Neuronal stem cell (in vitro differentiated cells): ENCODE measurements at places on chromosomes 3 and 15.
A peak's percentile ranks its signal among the peaks of the same experiment; 100 is the strongest.

DNA sequence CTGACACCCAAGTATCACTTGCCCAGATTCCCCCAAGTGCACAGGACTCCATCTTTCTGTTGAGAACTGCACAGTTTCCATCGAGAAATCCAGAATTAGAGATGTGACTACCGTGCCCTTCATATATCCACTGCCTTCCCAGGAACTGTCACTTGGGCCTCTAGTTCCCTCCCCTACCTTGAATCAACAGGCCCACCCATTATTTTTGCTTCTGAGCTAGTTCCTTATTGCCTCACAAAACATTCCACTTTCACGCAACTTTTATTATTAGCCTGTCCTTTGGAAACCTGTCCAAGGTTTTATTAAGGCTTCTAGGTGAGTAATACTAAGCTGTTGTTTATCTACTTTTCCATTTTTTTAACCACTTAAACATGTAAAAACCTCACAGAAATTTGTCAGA lies 17.1 kb upstream of the SLC30A4 start:
- DNase-seq: no peak
- H3K4me1 ChIP-seq: no peaks in the 10 kb centered on the region
- no peak overlapping the region for H3K4me3 ChIP-seq
- H3K27ac ChIP-seq: no peak overlapping the region
- H3K27me3 ChIP-seq: peaks cover 3% of the 10 kb centered on the region
- H3K36me3 ChIP-seq: no peaks in the 10 kb centered on the region

- H3K27me3 ChIP-seq: no peaks in the 10 kb centered on the region
- H3K27ac ChIP-seq: no peak overlapping the region
- no peak for DNase-seq
- peaks cover 16% of the 10 kb centered on the region for H3K4me1 ChIP-seq
- no peak overlapping the region for H3K4me3 ChIP-seq
Measured at GRCh38 chr3:61579685-61580084, 18.3 kb downstream of the PTPRG start.

DNA sequence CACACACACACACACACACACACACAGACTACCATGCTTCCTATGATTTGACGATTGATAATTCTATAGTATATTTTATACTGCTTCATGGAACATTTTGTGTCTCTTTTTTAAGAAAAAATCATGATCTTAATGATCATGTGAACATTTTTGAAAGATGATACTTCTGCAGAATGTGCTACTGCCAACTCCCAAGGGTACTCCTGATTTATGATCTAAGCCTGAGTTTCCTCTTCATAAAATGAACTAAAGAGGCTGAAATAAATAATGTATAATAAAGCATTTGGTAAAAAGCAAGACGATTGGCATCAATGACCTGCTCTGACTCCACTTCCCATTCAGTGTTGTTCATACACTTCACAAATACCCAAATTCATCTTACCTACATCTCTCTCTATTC lies 333.8 kb upstream of the RBMS3 start:
- no peak overlapping the region for H3K27ac ChIP-seq
- no peak for DNase-seq
- no peak overlapping the region for H3K4me3 ChIP-seq
- peaks cover 5% of the 10 kb centered on the region for H3K4me1 ChIP-seq
- H3K27me3 ChIP-seq: no peaks in the 10 kb centered on the region
- H3K36me3 ChIP-seq: no peaks in the 10 kb centered on the region

GRCh38 chr15:69794645-69795469 lies 302.9 kb downstream of the TLE3 start:
- no peak overlapping the region for H3K27ac ChIP-seq
- no peaks in the 10 kb centered on the region for H3K4me1 ChIP-seq
- H3K36me3 ChIP-seq: no peaks in the 10 kb centered on the region
- DNase-seq: no peak
- no peak overlapping the region for H3K4me3 ChIP-seq
- H3K27me3 ChIP-seq: no peaks in the 10 kb centered on the region

DNA sequence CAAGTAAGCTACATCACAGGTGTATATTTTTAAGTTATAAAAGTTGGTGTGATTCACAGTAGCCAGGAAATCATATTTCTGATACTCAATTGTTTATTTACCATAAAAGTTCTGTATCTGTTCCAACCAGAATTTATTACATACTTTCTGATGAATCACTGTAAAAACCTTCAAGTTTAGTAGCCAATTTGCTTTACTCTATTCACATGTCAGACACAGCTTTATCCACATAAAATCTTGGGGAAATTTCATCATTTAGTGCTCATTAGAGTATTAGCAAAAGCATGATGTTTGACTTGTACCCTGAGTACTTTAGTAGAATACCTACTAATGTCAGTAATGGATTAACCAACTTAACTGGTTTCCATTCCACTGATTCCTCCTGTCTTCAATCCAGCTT lies 249.8 kb downstream of the POLQ start:
- no peaks in the 10 kb centered on the region for H3K27me3 ChIP-seq
- H3K36me3 ChIP-seq: no peaks in the 10 kb centered on the region
- H3K4me3 ChIP-seq: no peak overlapping the region
- no peaks in the 10 kb centered on the region for H3K4me1 ChIP-seq
- H3K27ac ChIP-seq: no peak overlapping the region

DNA sequence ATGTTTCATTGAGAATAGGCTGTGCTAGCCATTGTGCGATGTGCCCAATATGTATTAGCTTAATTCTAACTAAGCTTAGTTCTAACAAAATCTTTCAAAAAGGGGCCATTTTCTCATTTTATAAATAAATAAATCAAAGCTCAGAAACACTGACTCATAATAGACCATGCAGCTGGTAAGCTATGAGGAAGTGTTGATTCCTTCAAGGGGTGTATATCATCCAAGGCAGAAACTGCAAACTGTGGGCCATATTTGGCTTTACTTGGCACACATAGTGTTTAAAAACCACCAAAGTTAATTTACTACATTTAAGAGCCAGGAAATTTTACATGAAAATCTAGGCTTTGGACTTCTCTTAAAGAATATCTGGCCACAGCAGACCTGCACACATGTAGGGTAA lies 136.5 kb downstream of the ZNF621 start:
- peaks cover 2% of the 10 kb centered on the region for H3K4me1 ChIP-seq
- no peak overlapping the region for H3K4me3 ChIP-seq
- H3K27ac ChIP-seq: no peak overlapping the region
- no peak for DNase-seq
- no peaks in the 10 kb centered on the region for H3K36me3 ChIP-seq

DNA sequence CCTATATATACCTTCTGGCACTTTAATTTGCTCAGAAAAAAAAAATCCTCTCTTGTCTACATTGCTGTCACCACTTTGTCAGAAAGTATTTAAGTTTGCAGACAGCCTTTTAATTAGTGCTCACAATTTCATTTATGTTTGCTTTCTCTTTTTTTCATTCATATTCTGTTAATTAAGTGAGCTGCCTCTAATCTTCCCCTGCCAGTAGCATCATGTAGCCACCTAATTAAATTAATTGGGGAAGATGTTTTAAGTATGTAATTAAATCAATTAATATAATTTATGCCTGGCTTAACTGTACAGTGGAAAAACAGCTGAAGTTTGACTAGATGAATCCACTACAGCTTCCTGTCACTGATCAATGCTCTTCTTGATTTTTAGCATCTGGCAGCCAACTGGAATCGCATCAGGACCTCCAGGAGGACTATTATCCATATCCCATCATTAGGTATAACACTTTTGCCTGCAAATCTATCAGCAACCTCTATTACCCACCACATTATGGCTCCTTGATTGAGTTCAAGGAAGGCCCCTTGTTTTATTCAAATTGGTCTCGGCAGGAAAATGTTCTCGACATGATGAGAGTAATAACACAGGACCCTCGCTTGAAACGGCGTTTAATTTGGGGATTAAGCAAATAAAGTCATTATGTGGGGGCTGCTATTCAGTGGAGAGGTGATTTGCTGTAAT lies 118.5 kb downstream of the IQCH start:
- H3K4me3 ChIP-seq: no peak overlapping the region
- no peaks in the 10 kb centered on the region for H3K27me3 ChIP-seq
- no peak for DNase-seq
- H3K27ac ChIP-seq: no peak overlapping the region

DNA sequence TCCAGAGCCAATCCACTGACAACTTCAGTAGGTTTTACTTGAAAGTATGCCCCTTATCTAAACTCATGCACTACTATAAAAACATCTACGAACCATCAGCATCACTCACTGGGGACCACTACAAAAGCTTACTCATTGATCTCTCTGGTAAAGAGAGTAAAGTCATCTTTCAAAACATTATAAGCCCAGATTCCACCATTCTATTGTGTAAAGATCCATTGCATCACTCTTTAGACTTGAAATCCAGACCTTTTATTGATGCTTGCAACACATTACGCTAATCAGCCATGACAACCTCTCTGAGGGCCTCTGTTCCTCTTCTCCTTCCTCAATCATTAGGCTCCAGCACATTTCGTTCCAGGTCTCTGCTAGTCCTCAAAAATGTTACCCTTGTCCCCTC lies 248.9 kb upstream of the WNT5A start:
- H3K4me3 ChIP-seq: no peak overlapping the region
- H3K36me3 ChIP-seq: no peaks in the 10 kb centered on the region
- no peaks in the 10 kb centered on the region for H3K27me3 ChIP-seq
- DNase-seq: no peak
- H3K4me1 ChIP-seq: peaks cover 8% of the 10 kb centered on the region
- H3K27ac ChIP-seq: no peak overlapping the region

GRCh38 chr3:193560091-193560490 lies 5.4 kb upstream of the ATP13A4 start:
- no peaks in the 10 kb centered on the region for H3K36me3 ChIP-seq
- H3K27me3 ChIP-seq: no peaks in the 10 kb centered on the region
- no peak for DNase-seq

DNA sequence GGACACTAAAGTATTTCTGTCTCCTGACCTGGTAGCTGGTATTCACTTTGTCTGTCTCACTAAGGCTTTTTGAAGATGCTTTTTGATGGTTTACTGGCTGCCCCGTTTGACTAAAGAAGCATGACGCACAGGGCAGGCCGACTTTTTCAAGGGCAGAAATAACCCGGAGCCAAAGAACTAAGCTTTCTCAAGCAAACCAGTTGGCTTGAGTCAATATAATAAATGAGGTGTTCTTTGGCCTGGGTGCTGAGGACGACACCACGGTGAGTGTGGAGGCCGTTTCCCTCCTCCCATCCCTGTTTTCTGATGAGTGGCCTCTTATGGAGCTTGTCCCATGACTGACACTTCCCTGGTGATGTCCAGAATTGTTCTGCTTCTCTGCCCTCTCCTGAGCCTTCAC lies 220.9 kb downstream of the ITPR1 start:
- H3K4me1 ChIP-seq: no peaks in the 10 kb centered on the region
- DNase-seq: no peak
- no peaks in the 10 kb centered on the region for H3K27me3 ChIP-seq
- H3K4me3 ChIP-seq: no peak overlapping the region

GRCh38 chr15:27928386-27928785 lies 170.7 kb downstream of the OCA2 start:
- no peak for DNase-seq
- H3K27ac ChIP-seq: no peak overlapping the region
- H3K36me3 ChIP-seq: no peaks in the 10 kb centered on the region
- no peak overlapping the region for H3K4me3 ChIP-seq
- no peaks in the 10 kb centered on the region for H3K4me1 ChIP-seq
- H3K27me3 ChIP-seq: peaks cover 2% of the 10 kb centered on the region

GRCh38 chr3:168250415-168250861 lies 154.7 kb upstream of the GOLIM4 start:
- H3K36me3 ChIP-seq: no peaks in the 10 kb centered on the region
- H3K4me3 ChIP-seq: peak overlapping the region; percentile 87
- no peaks in the 10 kb centered on the region for H3K4me1 ChIP-seq
- no peaks in the 10 kb centered on the region for H3K27me3 ChIP-seq
- peak; percentile 26 for DNase-seq
- H3K27ac ChIP-seq: no peak overlapping the region

DNA sequence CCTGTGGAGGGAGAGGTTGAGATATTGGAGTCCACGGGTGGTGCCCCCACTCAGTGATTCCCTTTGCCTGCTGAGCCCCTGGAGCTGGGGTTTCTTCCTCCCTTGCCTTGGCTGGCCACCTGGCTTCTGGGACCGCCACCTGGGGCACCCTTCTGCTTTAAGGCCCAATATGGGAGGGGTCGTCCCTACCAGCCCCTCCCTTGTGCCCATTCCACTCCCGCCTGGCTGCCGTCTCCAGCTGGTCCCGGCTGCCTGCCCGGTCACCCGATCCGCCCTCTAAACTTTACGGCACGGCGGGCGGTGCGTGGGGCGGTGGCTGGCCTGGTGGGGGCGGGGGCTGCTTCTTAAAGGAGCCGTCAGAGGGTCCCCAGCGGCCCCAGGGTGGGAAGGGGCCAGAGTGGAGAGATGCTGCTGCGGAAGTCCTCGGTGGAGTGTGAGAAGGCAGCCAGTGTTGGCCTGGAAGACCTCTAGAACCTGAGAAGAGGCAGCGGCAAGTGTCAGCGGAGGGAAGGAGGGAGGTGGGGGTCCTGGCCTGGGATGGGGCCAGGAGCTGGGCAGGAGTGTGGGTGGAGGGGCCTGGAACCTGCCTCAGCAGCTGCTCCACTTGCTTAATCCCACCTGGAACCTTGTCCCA lies 1.6 kb upstream of the SEMA3B start:
- no peak overlapping the region for H3K27ac ChIP-seq
- H3K4me1 ChIP-seq: peaks cover 46% of the 10 kb centered on the region
- no peak overlapping the region for H3K4me3 ChIP-seq
- H3K27me3 ChIP-seq: no peaks in the 10 kb centered on the region

- no peak overlapping the region for H3K27ac ChIP-seq
- H3K27me3 ChIP-seq: no peaks in the 10 kb centered on the region
- H3K4me1 ChIP-seq: no peaks in the 10 kb centered on the region
- H3K4me3 ChIP-seq: no peak overlapping the region
- no peak for DNase-seq
- H3K36me3 ChIP-seq: no peaks in the 10 kb centered on the region
Measured at GRCh38 chr3:192993411-192993810, 75.8 kb upstream of the MB21D2 start.

GRCh38 chr15:96341513-96342405 lies 11.3 kb downstream of the NR2F2 start:
- peaks cover 34% of the 10 kb centered on the region for H3K4me1 ChIP-seq
- H3K27ac ChIP-seq: no peak overlapping the region
- no peaks in the 10 kb centered on the region for H3K27me3 ChIP-seq
- H3K4me3 ChIP-seq: peak overlapping the region; percentile 71
- DNase-seq: no peak

GRCh38 chr15:58501006-58501405 lies 69.2 kb downstream of the LIPC start:
- DNase-seq: no peak
- H3K27ac ChIP-seq: no peak overlapping the region
- no peaks in the 10 kb centered on the region for H3K27me3 ChIP-seq
- no peaks in the 10 kb centered on the region for H3K36me3 ChIP-seq

DNA sequence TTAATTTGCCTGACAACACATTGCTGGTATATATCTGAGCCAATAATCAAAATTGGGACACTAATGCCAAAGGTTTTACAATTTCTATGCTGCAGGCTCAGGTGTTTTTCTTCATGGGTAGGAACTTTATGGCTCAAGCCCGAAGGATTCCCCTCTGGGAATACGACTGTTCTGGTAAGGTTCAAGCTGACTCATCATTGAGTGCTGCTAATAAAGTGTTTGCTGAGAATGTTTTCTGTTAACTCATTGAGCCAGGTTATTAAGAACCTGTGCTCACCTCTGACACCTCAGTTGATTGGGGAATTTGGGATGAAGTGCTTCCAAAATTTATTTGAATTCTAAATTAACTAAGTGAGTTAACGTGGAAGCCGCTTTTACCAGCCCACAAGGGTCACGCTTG lies 135.8 kb upstream of the CTDSPL start:
- no peak for DNase-seq
- no peaks in the 10 kb centered on the region for H3K27me3 ChIP-seq
- H3K36me3 ChIP-seq: no peaks in the 10 kb centered on the region
- no peaks in the 10 kb centered on the region for H3K4me1 ChIP-seq
- no peak overlapping the region for H3K27ac ChIP-seq
- no peak overlapping the region for H3K4me3 ChIP-seq
